Esophagus (tissue), 2 donors: ENCODE measurements at places on chromosomes 3 and 15. TPM values are rescaled to one million over a fixed set of nuclear protein-coding genes. Genes with fewer than 3 reads are reported as not detected.

DAPK2 gene
- 8.9 TPM for polyA plus RNA-seq

ITGB5 gene
- 39.6 TPM for polyA plus RNA-seq

UPK1B gene
- 1.5 TPM for polyA plus RNA-seq

VIPR1 gene
- 7.0 TPM for polyA plus RNA-seq

OR5H6 gene
- not detected for polyA plus RNA-seq

FSIP1 gene
- polyA plus RNA-seq: 0.29 TPM

GOLGA8N gene
- 5.9 TPM for polyA plus RNA-seq

DOCK3 gene
- polyA plus RNA-seq: 0.93 TPM

SPTBN5 gene
- polyA plus RNA-seq: 2.7 TPM
